ENCODE measurements at places on chromosomes 2 and 18.

GRCh38 chr2:71462056-71462605 lies 8.8 kb downstream of the DYSF start:
- no peak for DNase-seq

- no peak for DNase-seq
Observed at GRCh38 chr2:113200236-113200635, 26.5 kb downstream of the PSD4 start.

- DNase-seq: no peak
Observed at GRCh38 chr2:224884188-224884587, 158.1 kb downstream of the DOCK10 start.

DNA sequence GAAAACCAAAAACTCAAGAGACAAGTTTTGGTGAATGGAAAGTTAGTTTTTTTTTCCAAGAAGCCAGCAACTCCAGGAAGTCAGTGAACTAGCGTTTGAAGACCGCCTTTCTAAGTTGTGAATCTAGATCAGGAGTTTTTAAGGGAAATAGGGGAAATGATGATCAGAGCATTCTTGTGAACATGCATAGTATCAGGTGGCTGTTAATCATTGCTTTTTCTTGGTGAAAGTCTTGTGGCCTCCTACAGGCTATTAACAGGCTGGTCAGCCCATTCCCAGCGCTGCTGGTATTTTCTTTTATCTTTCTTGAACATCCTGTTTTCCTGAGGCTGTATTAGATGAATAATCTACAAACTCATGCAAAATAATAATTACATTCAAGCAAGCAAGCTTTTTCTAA lies 155.8 kb downstream of the PTPRM start:
- DNase-seq: no peak

DNA sequence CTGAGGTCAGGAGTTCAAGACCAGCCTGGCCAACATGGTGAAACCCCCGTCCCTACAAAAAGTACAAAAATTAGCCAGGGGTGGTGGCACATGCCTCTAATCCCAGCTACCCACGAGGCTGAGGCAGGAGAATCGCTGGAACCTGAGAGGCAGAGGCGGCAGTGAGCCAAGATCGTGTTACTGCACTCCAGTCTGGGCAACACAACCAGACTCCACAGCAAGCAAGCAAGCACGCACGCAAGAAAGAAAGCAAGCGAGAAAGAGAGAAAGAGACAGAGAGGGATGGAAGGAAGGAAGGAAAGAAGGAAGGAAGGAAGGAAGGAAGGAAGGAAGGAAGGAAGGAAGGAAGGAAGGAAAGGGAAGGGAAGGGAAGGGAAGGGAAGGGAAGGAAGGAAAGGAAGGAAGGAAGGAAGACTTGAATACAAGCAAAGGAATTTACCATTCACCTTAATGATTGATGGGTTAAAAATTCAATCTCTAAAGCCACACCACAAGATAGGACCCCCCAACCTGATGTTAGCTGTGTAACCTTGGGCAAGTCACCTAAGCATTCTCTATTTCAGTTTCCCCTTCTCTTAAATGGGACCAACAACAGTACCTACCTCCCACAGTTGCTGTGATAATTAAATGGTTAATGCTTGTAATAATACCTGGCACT lies 181.7 kb downstream of the ATAD2B start:
- DNase-seq: no peak

DNA sequence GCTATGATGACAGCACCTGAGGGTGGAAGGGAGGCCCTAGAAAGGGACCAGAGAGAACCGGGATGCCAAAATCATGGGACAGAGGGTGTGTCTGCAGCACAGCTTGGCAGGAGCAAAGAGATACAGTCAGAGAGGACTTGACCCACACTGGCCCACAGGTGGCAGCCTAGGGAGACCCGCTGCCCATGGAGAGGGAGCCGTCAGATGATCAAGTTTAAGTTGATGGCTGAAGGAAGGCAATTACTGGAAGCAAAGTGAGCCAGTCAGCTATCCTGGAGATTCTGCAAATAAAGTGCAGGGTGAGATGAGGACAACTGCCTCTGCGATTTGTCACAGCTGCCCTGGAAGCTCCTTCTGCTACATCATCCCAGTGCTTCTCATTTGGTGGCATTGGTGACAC lies 74.0 kb downstream of the CMPK2 start:
- DNase-seq: no peak

DNA sequence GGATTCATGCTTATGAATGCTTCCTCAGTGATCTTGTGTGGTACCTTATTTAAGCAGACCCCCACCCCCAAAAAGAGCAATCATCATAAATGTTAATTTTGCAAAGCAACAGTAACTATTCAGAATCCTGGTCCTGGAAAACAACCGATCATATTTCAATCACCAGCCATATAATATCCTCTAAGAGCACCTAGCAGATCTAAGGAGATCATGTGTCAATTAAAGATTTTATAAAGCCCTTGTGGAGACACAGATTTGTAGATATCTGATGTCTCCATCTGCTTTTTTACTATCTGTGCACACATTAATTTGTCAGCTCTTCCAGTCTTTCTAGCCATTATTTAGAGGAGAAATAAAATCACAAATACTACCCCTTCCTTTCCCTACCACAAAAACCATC lies 423.7 kb downstream of the TGIF1 start:
- DNase-seq: no peak

DNA sequence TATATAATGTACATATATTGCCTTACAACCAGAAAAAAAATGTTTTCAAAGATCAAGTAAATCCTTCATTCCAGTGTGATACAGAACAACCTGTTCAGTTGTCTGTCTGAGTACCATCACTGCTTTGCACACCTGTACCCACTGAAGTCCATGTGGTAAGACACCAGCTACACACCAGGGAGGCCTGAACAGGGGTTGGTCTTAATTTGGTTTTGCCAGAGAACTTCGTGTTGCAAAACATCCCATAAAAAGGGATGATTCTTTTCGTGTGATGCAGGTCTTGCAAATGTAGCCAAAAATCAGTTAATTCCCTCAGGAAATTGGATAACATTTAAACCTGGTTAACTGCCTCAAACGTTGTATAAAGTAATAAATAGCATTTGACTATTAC lies 73.7 kb upstream of the SLC1A4 start:
- no peak for DNase-seq

- DNase-seq: no peak
Observed at GRCh38 chr2:100821255-100821910, 1.4 kb downstream of the NPAS2 start.

DNA sequence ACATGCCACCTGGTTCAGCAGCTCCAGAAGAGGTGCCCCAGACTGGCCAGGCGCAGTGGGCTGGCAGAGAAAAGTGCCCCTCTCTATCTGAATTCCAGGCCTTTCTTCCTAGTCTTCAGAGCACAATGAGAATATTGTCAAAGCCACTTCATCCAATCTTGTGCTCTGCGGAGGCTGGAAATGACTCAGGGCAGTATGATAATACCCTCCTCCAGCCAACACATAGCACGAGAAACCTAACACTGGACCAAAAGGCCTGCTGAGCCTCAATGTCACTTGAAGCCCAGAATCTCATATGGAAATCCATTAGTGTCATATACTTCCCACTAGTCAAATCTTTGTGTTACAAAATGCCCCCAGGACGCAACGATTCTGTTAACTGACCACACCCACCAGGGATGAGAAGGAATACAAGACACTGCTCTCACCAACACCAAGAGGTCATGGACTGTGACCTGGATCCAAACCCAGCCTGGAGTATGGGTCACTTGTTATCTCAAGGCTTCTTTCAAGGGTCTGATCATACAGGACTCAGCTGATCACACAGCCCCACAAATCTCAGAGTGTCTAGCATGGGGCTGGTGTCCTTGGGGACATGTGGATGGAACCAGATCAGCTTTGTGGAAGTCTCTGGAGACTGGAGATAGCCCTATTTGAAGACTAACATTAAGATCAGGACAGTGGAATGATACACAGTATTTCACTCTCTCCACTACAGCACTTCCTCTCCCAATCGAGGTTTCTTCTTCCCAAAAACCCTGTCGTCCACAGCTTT lies 10.1 kb downstream of the KIF3C start:
- no peak for DNase-seq

GRCh38 chr18:11987527-11987926 lies 6.2 kb downstream of the IMPA2 start:
- DNase-seq: no peak

GRCh38 chr18:8232791-8233190 lies 376.4 kb upstream of the RAB12 start:
- no peak for DNase-seq

DNA sequence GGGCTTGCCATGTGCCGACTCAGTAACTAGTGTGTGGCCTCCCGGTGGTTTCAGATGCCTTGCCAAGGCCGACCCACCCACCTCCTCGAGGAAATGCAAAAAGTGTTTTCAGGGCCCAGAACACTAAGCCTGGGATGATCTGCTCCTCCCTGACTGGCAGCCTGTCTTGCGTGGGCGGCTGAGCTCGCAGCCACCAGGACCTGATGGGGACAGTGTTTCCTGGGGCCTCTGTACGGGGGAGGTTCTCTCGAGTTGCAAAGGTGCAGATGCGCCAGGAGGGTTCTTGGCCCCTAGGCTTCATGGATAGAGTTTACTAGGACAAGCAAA lies 85.2 kb downstream of the GLI2 start:
- DNase-seq: no peak

DNA sequence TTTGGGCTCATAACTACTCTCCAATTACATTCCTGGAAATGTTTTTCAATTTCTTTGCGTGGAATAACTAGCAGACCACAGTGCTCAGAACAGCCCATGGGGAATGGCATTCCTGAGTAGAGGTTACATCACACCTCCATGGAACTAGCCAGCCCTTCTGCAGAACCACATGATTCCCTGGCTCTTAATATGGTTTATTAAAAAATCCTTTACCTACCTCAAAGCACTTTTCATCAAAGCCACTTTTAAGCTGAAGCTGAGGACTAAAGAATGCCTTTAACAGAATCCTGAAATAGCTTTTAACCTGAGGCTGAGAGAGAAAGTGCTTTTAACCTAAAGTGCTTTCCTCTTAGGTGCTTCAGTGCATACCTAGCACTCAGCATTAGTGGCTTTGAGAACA lies 376.3 kb downstream of the ARHGAP15 start:
- no peak for DNase-seq

DNA sequence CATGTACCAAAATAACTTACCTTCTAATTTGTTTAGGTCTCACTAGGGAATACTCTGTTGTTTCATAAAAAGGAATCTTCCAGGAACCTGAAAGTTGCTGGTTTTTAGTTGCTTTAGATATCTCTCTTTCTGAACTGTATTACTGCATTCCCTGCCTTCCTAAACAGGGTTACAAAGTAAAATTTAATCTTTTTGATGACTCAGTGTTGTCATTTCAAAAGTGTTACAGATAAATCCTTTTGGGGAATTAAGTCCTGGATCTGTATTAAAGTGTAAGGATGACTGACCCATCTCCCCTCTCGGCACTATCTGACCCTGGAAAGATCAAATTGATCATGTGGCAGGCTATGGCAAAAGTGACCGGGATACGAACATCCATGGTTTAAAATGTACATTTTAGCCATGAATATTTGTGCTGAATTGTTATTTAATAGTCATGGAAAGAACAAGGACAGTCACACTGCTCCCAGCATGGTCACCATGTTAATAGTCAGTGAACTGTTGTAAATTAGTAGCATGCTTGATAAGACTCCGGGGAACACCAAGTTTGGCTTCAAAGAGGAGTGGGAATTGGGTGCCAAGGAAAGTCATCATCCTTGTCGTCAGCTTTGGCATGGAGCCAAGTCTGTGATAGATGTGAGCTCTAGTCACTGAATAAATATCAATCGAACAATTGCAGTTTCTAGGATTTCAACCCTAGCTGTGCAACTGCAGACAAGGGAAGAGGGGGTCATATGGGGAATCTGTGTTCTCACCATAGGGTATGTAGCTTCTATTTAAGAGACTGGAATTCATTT lies 4.2 kb downstream of the PLEKHA3 start:
- DNase-seq: no peak

DNA sequence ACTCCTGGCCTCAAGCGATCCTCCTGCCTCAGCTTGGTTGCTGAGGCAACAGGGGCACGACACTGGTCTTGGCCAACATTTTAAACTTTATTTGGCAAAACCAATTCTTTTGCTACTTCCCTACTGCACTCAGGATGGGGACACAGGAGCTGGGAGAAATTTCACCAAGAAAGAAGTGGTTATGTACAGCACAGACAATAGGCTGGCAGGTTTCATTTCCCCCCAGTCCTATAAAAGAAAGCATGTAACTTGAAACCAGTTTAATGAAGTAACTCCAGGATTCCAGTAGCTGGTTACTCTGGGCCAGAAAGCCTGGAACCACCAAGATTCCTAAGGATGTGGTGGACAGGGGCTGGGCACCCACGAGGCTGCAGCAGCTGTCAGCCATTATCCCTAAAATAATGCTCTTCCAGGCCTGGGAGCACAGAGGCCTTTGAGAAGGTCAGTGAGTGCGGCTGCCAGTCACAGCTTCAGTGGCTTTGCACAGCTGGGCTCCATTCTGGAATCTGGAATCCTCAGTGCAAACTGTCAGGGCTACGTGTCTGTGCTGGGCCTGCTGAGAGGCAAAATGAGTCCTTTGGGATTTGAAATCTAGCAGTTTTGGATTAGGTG lies 142.3 kb upstream of the ITGA6 start:
- DNase-seq: no peak

- DNase-seq: no peak
Observed at GRCh38 chr2:53964257-53964952, 6.4 kb downstream of the PSME4 start.

DNA sequence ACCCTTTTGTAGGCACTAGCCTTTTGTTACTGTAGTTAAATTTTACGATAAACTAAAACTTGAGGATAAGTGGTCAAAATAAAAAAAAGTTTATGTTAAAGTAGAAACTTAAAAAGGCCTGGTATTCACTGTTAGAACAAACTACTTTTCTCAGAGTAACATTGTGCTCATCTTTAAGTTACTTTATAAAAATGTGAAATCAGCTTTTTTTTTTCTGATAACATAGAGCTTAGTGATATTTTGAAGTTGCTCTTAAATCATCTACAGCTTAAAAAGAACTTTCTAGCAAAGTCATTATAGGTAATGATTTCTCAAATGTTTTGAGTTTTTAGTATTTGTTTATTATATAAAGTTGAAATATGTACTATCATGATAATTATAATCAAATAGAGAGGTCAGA lies 125.3 kb downstream of the CAMKMT start:
- no peak for DNase-seq

GRCh38 chr2:11865378-11865777 lies 118.9 kb downstream of the LPIN1 start:
- DNase-seq: no peak

DNA sequence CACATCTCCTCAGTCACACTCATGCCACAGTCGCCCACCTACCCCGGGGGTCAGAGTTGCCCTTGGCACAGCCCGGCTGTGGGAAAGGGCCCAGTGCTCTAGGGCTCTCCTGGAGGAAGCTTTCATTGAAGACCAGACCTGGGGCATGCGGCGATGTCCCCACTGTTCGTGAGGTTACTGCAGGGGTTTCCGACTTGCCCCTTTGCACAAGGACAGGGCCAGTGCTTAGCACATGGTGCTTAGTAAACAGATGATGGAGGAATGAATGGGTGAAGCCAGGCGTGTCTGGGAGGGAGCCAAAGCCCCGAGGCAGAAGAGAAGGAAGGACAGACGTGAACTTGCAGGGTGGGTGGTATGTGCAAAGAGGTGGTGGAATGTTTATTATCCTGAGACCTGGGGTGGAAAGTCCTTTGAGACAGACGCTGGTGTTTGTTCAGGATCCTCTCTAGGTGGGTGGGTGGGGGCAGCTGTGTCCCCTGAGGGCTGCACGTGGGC lies 205.9 kb upstream of the ARL4C start:
- no peak for DNase-seq
